ENCODE measurements at places on chromosomes 6 and 20.

GRCh38 chr6:170489836-170490235 lies 63.3 kb downstream of the PSMB1 start:
- no peak for DNase-seq

DNA sequence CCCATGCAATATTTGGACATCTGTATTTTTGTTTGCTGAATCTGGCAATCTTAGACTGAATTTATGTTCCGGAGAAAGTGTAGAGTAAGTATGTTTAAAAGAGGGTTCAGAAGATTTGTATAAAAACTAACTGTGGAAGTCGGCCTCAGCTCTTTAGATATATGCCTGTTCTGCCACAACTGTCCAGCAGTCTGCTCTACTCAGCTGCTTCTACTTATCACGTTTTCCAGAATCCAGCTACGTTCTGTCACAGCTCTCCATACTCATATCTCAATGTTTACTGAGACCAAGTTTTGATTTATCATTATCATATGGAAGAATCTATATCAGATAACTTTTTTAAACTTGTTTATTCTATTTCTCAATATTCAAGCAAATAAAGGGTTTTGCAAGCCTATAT lies 721.3 kb downstream of the EYS start:
- no peak for DNase-seq

- DNase-seq = no peak
Observed at GRCh38 chr6:138176652-138177232, 15.0 kb downstream of the ARFGEF3 start.

GRCh38 chr6:30570263-30570662 lies 979 bp upstream of the ABCF1 start:
- no peak for DNase-seq

DNA sequence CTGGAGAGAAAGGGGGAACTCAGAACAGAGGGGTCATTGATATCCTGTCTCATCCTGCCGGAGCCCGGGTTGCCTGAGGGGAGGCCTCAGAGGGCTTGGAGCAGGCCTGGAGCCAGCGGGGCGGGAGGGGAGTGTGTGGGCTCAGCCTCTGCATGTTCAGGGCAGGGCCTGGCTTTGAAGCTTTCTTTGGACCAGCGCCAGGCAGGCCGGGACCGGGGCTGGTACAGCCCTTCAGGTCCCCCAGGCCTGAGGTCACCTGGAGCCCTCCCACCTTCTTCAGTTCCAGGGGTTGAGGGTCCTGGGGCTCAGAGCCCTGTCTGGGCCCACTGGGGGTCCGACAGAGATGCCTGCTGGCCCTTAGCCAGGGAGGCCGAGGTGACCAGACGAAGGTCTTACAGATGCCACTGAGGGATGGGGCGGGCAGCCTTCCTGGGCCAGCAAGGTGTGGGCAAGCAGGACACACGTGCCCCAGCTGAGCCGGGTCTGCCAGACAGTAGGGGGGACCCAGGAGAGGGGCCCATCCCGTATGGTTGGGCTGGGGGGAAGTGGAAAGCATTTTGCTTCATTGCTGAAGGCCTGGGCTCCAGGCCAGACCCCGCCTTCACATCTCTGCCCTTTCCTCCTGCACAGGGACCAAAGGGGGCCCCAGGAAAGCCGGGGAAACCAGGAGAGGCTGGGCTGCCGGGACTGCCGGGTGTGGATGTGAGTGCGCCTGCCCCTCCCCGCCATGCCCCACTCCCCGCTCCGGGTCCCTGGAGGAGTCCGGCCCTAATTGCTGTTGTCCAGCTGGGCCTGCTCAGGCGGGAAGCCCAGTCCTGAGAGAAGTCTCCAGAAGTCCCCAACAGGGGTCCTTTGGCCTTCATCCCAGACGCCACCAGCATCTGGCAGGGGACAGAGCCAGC lies 2.0 kb downstream of the COL9A3 start:
- DNase-seq = no peak

GRCh38 chr6:140107216-140107615 lies 732.8 kb upstream of the CITED2 start:
- no peak for DNase-seq

GRCh38 chr6:113486199-113486598 lies 370.9 kb upstream of the MARCKS start:
- DNase-seq = no peak

GRCh38 chr20:36676701-36677421 lies 30.9 kb upstream of the SLA2 start:
- no peak for DNase-seq

Measured in NCI-H187 treated with DMSO at 0.1 percent for 48 hours (cell line).